Memory B cell (primary cell): ENCODE measurements at places on chromosomes 2 and 18.

- H3K27me3 ChIP-seq, result peaks cover 3% of the 10 kb centered on the region
- H3K4me1 ChIP-seq, result peaks cover 2% of the 10 kb centered on the region
- H3K27ac ChIP-seq, result no peak overlapping the region
- no peak for DNase-seq
- no peak overlapping the region for H3K4me3 ChIP-seq
- H3K36me3 ChIP-seq, result no peaks in the 10 kb centered on the region
These were observed 78.9 kb upstream of the YWHAQ start for GRCh38 chr2:9709539-9710285.

GRCh38 chr18:3466045-3466444, 16.1 kb downstream of the TGIF1 start:
- H3K4me3 ChIP-seq, result no peak overlapping the region
- no peak overlapping the region for H3K27ac ChIP-seq
- peaks cover 8% of the 10 kb centered on the region for H3K4me1 ChIP-seq
- no peak for DNase-seq
- H3K36me3 ChIP-seq, result peaks cover 4% of the 10 kb centered on the region

GRCh38 chr2:86806059-86806857, 15.5 kb upstream of the CD8A start:
- H3K36me3 ChIP-seq, result no peaks in the 10 kb centered on the region
- peaks cover 8% of the 10 kb centered on the region for H3K27me3 ChIP-seq
- H3K4me3 ChIP-seq, result no peak overlapping the region
- H3K27ac ChIP-seq, result no peak overlapping the region

GRCh38 chr2:20213651-20214565, 11.0 kb downstream of the SDC1 start:
- no peak overlapping the region for H3K4me3 ChIP-seq
- peaks cover 2% of the 10 kb centered on the region for H3K36me3 ChIP-seq
- no peak for DNase-seq
- no peak overlapping the region for H3K27ac ChIP-seq

DNA sequence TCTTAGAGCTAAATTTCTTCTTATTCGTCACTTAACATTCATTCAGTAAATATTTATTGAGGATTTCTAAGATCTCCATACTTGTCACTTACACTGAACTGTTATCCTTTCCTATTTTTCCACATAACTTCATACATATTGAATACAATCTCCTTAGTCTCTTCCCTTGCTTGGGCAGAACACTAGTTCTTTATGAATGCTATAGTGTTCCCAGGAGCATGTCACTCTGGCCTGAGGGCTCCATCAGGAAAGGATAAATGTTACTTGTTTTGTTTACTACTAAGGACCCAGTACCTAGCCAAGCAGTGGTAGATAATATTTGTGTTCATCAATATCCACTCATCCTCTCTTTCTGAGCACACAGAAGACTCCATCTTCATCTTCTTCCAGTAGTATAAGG, 544.7 kb downstream of the ZEB2 start:
- H3K27ac ChIP-seq, result no peak overlapping the region
- H3K4me1 ChIP-seq, result no peaks in the 10 kb centered on the region
- no peak for DNase-seq

GRCh38 chr2:37672104-37672869, 845 bp upstream of the CDC42EP3 start:
- peak overlapping the region; percentile 93 for H3K27ac ChIP-seq
- H3K36me3 ChIP-seq, result no peaks in the 10 kb centered on the region
- peak overlapping the region; percentile 92 for H3K4me3 ChIP-seq
- H3K4me1 ChIP-seq, result peaks cover 33% of the 10 kb centered on the region
- no peaks in the 10 kb centered on the region for H3K27me3 ChIP-seq

- H3K36me3 ChIP-seq, result no peaks in the 10 kb centered on the region
- H3K27ac ChIP-seq, result no peak overlapping the region
These were observed 60.4 kb downstream of the ZBTB7C start for GRCh38 chr18:48348739-48349138.

DNA sequence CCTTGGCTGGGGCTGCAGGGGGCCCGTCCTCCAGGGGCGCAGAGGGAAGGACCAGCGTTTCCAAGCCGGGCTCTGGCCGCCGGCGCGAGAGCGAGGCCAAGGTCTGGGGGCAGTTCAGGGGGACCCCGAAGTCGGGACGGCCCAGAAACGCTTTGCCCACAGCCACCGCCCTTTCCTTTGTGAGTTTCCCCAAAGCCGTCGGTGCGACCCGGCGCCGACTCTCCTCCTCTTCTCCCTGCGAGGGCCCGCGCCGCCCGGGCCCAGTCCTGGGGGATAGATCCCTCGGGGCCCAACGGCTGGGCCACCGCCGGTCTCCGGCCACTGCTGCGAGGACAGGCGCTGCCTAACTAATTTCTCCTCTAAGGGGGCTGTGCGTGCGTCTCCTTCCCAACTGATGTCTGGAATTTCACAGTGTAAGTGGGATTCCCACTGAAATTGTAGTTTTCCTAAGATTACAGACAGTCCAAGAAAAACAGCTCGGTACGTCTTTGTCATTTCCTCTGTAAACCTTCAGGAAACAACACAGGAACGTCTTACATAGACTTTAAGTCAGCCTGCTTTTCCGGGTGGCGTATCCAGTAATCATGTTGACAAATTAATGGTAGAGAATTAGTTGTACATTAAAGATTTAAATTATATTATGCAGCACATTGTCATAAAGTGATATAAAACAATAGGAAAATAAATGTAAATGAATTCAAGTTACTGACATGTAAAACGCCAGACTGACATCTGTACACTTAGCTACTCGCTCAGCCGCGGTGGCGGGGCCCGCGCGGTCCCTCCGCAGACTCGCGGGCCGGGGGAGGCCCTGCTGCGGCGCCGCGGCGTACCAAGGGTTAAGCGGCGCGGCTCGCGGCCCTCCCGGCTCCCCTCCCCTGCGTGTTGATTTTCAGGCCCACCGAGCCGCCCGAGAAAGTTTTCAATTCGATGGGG, 139.4 kb upstream of the SIX3 start:
- peaks cover 10% of the 10 kb centered on the region for H3K4me1 ChIP-seq
- peak overlapping the region; percentile 78 for H3K4me3 ChIP-seq
- peaks cover 37% of the 10 kb centered on the region for H3K27me3 ChIP-seq
- DNase-seq, result no peak
- no peak overlapping the region for H3K27ac ChIP-seq
- no peaks in the 10 kb centered on the region for H3K36me3 ChIP-seq

DNA sequence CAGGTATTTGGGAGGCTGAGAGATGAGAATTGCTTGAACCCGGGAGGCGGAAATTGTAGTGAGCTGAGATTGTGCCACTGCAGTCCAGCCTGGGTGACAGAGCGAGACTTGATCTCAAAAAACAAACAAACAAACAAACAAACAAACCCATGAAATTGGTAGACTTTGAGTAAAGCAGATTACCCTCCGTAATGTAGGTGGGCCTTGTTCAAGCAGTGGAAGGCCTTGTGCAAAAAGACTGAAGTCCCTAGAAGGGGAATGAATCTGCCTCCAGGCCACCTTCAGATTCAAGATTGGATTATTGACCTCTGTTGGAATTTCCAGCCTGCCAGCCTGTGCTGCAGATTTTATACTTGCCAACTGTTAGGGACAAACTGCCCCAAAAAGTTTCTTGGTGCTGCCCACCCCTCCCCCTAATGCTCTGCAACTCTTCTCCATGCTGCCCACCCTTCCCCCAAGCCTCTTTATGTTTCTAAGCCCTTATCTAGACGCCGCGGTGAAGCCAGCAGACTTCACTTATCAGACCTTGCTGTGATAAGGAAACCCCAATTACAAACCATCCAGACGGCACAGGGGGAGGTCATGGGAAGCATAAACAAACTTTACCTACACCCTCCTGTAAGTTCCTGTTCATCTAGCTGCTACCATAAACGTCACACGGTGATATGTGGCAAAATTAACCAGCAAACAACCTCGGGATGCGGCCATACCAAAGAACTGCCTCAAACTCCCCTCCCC, 17.0 kb downstream of the CYP27A1 start:
- H3K27me3 ChIP-seq, result peaks cover 17% of the 10 kb centered on the region
- H3K36me3 ChIP-seq, result no peaks in the 10 kb centered on the region
- H3K4me3 ChIP-seq, result no peak overlapping the region
- no peaks in the 10 kb centered on the region for H3K4me1 ChIP-seq
- no peak for DNase-seq

DNA sequence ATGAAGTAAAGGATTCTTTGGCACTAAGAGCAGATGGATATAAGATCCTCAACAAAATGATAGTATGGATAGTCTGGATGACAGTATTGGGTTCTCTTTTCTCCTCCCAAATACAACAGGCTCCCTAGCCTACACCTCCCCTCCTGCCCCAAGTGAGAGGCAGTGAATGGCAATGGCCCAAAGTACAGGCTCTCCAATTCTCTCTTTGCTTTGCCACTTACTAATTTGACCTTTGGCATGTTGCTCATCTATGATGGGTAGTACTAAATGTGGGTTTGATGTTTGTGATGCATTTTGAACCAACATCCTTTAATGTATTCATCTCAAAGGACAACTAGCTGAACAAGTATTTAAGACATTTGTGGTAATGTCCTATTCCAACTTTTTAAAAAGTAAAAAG, 65.9 kb downstream of the EIF5B start:
- H3K4me3 ChIP-seq, result no peak overlapping the region
- no peak for DNase-seq
- H3K36me3 ChIP-seq, result peaks cover 17% of the 10 kb centered on the region
- no peaks in the 10 kb centered on the region for H3K27me3 ChIP-seq
- H3K4me1 ChIP-seq, result no peaks in the 10 kb centered on the region

GRCh38 chr2:180564051-180564450, 416.4 kb upstream of the UBE2E3 start:
- H3K27me3 ChIP-seq, result peaks cover 1% of the 10 kb centered on the region
- no peak overlapping the region for H3K27ac ChIP-seq
- no peak for DNase-seq
- H3K4me3 ChIP-seq, result no peak overlapping the region
- peaks cover 4% of the 10 kb centered on the region for H3K4me1 ChIP-seq

- H3K4me1 ChIP-seq, result peaks cover 3% of the 10 kb centered on the region
- H3K27me3 ChIP-seq, result peaks cover 2% of the 10 kb centered on the region
- H3K36me3 ChIP-seq, result no peaks in the 10 kb centered on the region
- H3K27ac ChIP-seq, result no peak overlapping the region
These were observed 203.6 kb upstream of the SPRED2 start for GRCh38 chr2:65636024-65636423.

- H3K36me3 ChIP-seq, result no peaks in the 10 kb centered on the region
- peak overlapping the region; percentile 88 for H3K4me3 ChIP-seq
These were observed 435 bp downstream of the IFT172 start for GRCh38 chr2:27489118-27489497.

DNA sequence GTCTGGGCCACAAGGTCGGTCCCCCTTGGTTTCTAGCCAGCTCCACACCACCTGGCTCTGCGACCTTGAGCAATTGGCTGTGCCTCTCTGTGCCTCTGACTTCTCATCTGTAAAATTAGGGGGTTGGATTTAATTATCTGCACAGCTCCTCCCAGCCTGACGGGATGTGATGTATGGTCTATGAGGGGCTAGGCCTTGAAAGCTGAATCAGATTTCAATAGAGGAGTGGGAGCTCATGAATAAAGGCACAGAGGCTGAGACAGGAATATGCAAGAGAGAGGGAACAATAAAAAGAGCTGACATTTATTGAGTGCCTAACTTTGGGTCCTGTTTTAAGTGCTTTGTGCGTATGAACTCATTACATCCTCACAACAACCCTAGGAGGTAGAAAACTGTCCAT, 104.7 kb downstream of the ALK start:
- H3K4me3 ChIP-seq, result no peak overlapping the region
- no peak overlapping the region for H3K27ac ChIP-seq
- no peaks in the 10 kb centered on the region for H3K4me1 ChIP-seq
- no peak for DNase-seq
- peaks cover 4% of the 10 kb centered on the region for H3K27me3 ChIP-seq

DNA sequence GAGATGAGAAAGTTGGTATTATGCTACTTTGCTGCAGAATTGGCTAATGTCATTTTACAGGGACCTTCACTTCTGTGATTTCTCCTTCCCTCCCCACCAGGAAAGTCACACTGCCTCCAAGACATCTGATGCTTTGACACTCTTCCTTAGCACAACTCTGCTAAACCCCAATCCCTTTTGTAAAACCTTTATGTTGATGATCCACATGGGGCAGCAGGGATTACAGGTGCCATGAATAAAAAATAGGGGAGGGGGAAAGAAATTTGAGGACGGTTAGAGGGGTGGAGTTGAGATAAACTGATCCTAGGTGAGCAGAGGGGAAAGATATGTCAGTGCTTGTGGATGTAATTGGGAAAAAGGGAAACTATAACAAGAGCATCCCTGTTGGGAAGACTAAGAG, 26.4 kb downstream of the CCNT2 start:
- no peak for DNase-seq
- peaks cover 23% of the 10 kb centered on the region for H3K36me3 ChIP-seq
- no peak overlapping the region for H3K4me3 ChIP-seq
- peak overlapping the region; percentile 10 for H3K27ac ChIP-seq

DNA sequence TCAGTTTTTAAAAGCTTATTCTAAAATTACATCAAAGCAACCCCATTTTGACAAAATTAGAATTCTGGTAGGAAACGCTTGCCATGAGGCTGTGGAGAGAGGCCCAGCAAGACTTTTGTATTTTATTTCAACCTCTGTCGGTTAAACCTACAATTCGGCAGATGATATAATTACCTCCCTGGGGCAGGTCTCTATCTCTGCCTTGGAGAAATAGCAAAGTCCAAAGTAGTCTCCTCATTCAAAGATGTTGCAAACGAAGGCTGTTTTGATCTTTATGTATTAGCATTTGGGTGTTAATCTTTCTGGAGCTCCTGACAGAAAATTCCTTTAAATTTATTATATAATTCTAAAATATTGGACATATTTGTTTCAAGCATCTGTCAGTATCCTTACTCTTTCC, 35.6 kb downstream of the GALM start:
- no peaks in the 10 kb centered on the region for H3K4me1 ChIP-seq
- no peak overlapping the region for H3K27ac ChIP-seq
- DNase-seq, result no peak
- no peak overlapping the region for H3K4me3 ChIP-seq

DNA sequence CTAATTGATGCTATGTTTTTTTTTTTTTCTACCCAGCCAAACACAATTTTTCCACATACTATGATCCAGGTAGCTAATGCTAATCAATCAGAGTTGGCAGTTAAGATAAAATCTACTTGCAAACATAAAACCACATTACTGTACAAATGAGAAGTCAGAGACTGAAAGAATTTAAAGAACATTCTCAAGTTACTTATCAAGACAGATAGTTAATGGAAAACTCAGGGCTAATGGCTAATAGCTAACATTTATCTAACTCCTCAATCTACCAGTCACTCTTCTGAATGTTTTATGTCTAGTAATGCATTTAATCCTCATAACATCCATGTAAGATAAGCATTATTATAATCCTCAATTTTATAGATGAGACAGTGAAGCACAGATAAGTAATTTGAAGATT, 537.6 kb upstream of the SETBP1 start:
- no peaks in the 10 kb centered on the region for H3K4me1 ChIP-seq
- H3K4me3 ChIP-seq, result no peak overlapping the region
- peaks cover 2% of the 10 kb centered on the region for H3K27me3 ChIP-seq

- no peaks in the 10 kb centered on the region for H3K36me3 ChIP-seq
- no peak overlapping the region for H3K4me3 ChIP-seq
- H3K27me3 ChIP-seq, result peaks cover 4% of the 10 kb centered on the region
- DNase-seq, result no peak
- no peak overlapping the region for H3K27ac ChIP-seq
These were observed 758.4 kb upstream of the KLHL29 start for GRCh38 chr2:22626621-22627020.
